ENCODE measurements at places on chromosomes 7 and 10.

- no peak for DNase-seq
Observed at GRCh38 chr10:116848032-116848943, 1.0 kb upstream of the ENO4 start.

GRCh38 chr7:112337892-112338291, 112.4 kb upstream of the IFRD1 start:
- DNase-seq, result no peak

DNA sequence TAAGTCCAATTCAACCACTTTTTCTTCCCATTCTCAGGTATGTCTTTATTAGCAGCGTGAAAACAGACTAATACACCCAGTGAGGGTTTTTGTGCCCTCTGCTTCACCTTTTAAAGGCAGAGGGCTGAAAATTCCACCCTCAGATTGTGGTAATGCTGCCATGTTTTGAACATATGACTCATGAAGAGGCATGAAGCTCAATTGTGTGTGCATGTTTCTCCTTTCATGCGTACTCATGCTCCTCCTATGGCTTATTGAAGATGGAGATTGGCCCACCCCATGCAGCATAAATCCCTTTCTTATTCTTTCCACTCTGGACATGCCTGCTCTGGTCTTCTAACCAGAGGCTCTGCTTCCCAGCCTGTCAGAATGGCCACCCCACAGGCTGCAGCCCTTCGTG, 168.0 kb upstream of the PRKCQ start:
- no peak for DNase-seq

- DNase-seq, result no peak
Observed at GRCh38 chr7:142000244-142000643, 4.6 kb downstream of the MGAM start.

DNA sequence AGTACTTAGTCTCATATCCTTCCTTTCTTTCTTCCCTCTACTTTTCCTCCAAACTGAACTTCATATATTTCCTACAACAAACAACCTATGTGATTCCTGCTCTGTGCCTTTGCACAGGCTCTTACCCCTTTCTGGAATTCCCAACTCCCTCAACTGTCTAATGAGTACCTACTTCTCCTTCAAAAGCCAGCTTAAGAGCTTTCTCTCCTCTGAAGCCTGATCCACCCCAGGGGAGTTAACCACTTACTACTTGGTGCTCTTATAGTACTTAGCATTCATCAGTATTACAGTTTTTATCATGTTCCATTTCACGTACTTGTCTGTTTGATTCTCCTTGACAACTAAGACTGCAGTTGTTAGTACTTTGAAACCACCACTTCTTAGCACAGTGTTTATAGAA, 246.1 kb downstream of the LRRTM3 start:
- DNase-seq, result no peak

- DNase-seq, result no peak
Observed at GRCh38 chr10:36899652-36900051, 225.7 kb upstream of the ANKRD30A start.

GRCh38 chr7:135993950-135994349, 16.8 kb upstream of the MTPN start:
- no peak for DNase-seq

- DNase-seq, result no peak
Observed at GRCh38 chr7:26499315-26499897, 207.7 kb downstream of the SNX10 start.

DNA sequence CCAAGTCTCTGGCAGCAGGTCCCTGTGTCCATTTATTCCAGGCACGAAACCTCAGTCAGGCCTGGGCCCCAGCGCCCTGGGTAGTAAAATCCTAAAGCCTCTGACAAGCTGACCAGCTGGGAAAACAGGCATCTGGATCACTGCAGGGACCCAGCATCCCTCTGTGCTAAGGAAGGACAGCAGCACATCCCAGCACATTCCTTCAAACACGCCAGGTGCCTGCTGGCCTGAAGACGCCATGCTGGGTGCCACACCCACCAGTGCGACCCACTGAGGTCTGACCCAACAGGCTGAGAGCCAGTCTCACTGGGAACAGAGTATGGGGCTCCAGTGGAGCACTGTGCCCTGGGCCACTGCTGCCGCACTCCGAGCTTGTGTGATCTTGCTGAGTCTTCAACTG, 6.4 kb downstream of the DNAJB12 start:
- no peak for DNase-seq

DNA sequence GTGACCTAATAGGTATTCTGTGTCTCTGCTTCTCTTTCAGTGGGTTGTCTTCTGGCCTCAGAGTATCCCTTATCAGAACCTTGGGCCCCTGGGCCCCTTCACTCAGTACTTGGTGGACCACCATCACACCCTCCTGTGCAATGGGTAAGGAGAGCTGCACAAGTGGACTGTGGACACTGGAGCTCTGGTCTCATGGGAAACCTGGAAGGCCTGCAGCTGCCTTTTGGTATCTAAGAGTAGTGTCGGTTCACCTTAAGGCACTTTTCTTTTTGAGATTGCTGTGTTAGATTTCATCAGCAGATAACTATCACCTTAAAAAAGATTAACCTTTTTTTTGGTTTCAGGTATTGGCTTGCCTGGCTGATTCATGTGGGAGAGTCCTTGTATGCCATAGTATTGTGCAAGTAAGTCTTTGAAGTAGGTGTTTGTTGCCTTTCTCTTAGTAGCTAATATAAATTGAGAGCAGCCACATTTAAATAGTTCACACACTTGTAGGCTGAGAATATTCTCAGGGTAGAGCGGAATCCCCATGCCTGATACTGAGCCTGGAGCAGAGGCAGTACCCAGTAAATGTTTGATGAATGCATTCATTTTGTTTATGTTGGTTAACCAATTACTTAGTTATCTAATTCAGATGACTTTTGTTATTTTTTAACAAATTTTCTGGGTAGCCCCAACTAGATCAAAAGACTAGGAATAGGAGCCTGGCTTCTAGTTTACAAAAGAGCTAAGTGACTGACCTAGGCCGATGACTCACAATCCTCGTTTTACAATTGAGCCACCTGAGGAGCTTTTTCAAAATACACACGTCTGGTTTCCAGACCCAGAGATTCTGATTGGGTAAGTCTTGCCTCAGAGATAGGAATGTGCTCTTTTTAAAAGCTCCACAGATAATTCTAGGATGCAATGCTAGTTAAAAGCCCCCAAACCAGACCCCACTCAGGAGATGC, 3.6 kb downstream of the TMEM254 start:
- DNase-seq, result no peak

GRCh38 chr7:156307193-156307592, 333.4 kb upstream of the RNF32 start:
- DNase-seq, result no peak

DNA sequence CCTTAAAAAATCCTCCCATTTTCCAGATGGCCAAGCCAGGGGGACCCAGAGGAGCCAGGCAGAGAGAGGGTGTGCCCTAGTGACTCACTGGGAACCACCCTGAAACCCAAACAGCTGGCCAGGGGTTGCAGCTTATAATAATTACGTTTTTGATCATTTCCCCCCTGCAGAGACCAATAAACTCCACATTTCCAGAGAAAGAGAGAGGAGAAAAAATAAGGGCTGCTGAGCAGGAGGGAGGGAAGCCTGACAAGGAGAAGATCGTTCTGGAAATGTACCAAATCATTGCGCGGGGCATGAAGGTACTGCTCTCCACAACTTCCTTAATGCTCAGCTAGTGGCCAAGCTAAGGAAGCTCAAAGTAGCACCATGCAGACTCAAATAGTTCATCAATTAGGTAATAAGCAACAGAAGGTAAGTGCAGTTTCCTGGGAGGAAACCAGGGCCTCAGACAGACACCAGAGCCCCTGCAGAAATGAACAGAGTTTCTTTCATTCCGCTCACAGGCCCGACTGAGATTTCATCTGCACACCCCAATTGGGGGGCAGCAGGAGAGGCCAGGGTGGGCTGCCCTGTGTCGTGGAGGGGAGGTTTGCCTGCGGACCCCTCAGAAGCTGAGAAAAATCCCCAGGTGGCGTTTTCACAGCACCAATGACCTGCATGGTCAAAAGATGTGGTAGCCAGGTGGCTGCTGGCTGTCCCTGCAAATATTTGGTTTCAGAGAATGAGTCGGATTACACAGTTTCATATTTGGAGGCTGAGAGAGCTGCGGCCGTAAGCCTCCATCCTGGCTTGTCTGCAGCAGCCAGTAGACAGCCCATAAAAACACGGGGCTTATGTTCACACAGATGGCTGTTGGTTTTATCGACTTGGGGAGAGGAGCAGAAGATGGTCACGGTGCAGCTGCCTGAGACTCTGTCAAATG, 153.2 kb upstream of the LYZL2 start:
- DNase-seq, result no peak

GRCh38 chr7:100540073-100540723, 1.2 kb downstream of the AGFG2 start:
- no peak for DNase-seq

GRCh38 chr10:64096941-64097340, 575.7 kb downstream of the REEP3 start:
- no peak for DNase-seq

DNA sequence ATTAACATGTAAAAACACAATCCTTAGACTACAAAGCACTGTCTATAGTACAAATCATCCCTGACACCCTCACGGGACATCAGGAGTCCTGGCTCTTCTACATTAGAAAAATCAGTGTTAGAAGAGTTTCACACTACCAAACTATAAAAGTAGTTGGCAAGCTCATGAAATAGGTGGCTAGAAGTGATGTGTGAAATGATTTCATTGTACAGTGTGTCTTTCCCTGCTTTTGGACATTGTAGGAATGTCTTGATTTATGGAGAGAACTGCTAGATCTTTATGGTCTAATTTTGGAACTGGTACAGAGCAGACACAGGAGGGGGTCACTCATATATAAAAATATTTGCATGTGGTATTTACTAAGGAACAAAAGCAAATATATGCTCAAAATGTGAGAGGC, 33.2 kb downstream of the SEMA3A start:
- DNase-seq, result no peak

DNA sequence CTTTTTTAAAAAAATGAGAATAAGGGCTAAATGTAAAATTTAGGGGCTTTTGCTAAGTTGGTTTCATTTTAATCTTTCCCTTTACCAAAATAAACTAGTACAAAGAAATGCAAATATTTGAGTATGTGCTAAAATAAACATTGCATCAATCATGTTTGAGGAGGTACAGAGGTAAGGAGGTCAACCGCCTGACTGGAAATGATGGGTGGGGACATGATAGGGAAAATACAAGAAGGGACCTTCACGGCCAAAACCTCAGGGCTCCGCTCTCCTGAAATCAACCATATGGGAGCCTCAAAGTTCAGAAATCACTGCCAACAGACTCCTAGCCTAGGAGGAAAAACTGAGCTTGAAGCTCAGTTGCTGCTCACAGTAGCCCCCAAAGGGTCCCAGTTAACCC, 207.6 kb downstream of the AHR start:
- no peak for DNase-seq

- DNase-seq, result no peak
Observed at GRCh38 chr7:142153400-142153799, 41.9 kb downstream of the MGAM2 start.

GRCh38 chr7:92783260-92784201, 52.8 kb downstream of the CDK6 start:
- DNase-seq, result no peak

DNA sequence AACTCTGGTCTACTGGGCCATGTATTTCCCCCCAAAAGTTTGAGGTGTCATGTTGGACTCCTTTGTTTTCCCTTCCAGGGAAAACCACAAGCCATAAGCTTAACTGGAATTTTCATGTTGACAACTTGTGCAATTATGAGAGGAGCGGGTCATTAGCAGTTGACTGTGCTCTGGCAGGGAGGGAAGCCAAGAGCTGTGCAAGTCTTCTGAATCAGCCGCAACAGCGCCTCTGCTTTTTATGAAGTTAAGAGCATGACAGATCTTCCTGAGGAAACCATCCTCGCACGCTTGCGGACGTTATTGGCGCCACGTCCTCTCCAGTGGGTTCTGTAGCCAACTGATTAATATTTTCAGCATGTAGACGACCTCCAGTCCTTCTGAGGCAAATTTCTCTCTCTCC, 148.7 kb upstream of the MKI67 start:
- DNase-seq, result no peak

DNA sequence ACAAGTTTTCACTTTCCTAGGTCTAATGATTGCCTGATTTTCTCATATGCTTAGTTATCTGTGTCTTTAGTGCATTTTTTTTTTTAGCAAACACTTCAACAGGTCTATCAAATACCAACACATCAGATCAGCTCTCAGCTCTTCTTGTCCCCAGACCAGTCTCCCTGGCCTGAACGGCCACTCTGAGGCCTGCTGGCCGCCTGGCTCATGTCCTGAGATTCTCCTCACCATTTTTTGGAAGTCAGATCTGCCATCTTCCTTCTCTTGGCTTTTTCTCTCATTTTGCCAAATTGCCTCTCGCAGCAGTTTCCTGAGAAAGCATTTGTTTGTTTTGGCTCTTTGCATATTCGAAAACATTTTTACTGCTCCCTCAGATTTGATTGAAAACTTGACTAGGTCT, 29.3 kb downstream of the PPP2R2D start:
- DNase-seq, result no peak

GRCh38 chr7:80918399-80918798, 452 bp downstream of the SEMA3C start:
- no peak for DNase-seq

- no peak for DNase-seq
Observed at GRCh38 chr7:142348921-142349405, 91.1 kb upstream of the PRSS58 start.

Measured in posterior vena cava (tissue), 2 donors.